ENCODE measurements at places on chromosomes 4 and X.

DNA sequence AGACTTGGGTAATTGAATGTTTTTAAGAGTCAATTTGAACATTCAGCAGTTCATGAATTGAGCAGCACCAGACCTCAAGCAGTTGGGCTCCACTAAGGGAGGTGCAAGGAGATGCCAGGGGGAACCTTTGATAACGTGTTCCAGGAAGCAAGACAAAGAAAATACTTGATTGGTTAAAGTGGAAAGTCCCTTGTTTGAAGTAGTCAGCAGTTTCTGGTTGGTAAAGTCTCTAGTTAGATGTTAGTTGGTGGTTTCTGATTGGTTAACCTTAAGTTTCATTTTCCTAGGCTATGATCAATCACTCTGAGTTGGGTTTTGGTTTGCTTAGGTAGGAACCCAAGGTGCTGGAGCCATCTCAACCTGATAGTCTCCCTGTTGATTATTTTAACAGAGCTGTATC is 4.0 kb downstream of the HERC6 start:
- DNase-seq = no peak

GRCh38 chr4:10056334-10057022 is 35.2 kb upstream of the SLC2A9 start:
- no peak for DNase-seq

DNA sequence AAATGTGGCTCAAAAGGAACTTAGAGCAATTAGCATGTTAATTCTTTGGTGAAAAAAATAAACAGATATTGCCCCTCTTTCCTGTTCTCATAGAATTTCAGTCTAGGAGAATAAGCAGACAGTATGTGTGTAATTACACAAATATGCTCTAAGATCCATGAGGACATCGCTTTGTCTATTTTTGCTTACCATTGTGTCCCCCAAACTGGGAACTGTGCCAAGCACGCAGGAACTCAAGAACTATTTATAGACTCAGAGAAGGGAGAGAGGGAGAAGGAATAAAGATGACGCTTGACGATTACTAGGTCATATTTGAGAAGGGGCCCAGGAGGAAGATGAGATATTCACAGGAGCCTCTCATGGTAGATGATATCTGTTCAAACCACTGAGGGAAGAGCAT is 692.6 kb downstream of the RAB28 start:
- no peak for DNase-seq

DNA sequence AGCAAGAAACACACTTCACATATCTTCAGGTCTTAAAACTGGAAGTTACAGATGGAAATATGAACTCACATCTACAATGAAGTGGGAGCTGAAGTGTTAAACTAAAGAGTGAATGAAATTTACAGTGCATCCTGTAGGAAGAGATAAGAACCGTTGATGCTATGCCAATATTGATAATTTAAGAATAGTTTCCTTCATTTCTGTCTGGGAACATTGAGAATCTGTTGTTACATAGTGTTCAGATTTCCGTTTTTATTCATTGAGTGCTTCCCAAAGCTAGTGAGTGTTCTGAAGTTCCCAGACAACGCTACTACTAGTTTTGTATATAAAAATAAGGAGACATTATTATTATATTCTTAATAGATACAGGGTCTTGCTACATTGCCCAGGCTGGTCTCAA is 52.3 kb downstream of the UBE2K start:
- no peak for DNase-seq
